Esophagus squamous epithelium (tissue), 5 donors: ENCODE measurements at places on chromosomes 3 and 15.

- no peak for DNase-seq
Observed at GRCh38 chr3:149486726-149487125, 12.2 kb downstream of the TM4SF4 start.

GRCh38 chr15:33032053-33032452 lies 162.5 kb downstream of the FMN1 start:
- no peak for DNase-seq

- DNase-seq, result no peak
Observed at GRCh38 chr3:142275856-142276255, 50.5 kb upstream of the GK5 start.

DNA sequence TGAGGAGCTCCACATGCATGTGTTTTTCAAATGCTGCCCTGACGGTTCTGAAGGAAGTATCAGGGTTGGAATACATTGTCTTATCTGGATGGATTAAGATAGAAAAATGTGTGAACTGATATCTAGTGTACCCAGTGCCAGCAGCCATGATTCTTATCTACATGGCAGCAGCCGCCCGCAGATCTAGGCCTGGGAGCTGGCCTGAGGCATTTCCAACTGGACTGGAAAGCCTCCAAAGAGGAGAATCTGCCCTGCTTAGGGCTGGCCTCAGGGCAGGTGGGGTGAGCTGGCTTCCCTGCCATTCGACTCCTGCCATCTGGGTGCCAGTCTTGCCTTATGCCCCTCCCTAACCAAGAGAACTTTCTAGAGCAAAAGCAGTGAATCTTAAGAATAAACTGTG lies 125.8 kb downstream of the SSR3 start:
- no peak for DNase-seq

DNA sequence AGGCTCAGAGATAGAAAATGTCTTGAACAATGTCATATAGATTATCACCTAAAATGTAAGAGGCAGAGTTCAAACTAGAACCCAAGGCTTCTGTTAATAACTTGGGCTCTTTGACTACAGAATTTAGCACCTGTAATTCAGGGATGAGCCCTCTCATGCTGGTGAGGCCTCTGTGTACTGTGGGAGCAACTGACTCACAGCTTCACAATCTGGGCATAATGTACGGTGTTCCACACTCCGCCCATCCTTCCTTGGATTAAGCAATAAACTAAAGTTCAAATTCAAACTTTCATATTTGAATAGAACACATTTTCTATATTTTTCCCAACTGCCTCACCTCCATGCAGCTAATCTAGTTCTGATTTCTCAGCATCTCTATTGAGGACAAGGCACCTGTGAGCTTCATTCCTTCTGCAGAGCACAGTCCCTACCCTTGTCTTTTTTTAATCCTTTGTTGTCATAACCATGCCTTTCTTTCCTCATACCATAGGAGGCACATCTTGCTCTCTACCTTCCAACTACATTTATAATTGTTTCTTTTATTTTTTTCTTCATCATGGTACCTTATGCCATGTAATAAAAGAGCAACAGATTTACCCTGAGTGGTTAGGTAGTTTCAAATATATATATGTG lies 392.1 kb downstream of the NLGN1 start:
- DNase-seq, result no peak

DNA sequence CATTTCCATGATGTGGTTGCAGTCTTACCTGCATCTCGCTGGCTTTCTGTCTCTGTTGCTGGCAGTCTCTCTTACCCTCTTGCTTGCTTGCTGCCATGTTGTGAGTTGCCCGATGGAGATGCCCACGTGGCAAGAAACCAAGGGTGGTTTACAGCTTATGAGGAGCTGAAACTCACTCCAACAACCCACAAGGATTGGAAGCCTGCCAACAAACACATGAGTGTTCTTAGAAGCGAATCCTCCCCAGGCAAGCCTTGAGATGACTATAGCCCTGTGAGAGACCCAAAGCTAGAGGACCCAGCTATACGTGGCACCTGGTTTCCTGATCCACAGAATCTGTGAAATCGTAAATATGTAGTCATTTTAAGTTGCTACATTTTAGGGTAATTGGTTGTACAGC lies 490.9 kb upstream of the ADAMTS9 start:
- DNase-seq, result no peak

DNA sequence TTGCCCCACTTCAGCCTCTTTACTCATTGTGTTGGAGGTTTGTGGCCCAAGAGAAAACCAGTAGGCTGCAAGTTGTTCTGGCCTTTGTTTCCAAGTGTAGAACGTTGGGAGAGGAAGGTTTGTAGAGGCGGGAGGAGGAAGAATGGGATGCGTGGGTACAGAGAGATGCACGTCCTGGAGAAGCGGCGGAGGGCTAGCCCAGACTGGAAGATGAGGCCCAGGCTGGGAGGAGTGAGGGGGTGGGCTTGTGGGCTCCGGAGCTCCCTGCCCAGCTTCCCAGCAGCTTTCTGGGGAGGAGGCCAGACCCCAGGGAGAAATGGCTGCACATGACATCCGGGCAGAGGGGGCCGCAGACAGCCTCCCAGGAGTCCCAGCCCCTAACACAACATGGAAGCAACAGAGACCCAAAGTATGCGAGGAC lies 5.3 kb downstream of the PLA2G4F start:
- no peak for DNase-seq

DNA sequence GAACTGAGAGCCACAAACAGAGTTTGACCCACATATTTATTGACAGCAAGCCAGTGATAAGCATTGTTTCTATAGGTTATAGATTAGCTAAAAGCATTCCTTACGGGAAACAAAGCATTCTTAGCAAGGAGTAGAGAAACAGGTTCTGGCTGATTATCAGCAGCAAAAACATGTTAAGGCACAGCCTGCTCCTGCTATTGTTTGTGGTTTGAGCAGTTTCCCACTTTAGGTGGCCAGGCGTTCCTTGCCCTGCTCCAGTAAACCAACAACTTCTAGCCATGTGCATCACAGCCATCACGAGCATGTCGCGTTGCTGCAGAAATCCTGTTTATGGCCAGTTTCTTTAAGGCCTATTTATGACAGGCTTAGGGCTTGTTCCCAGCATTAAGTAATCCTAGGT lies 44.7 kb upstream of the C2CD4B start:
- DNase-seq, result no peak

DNA sequence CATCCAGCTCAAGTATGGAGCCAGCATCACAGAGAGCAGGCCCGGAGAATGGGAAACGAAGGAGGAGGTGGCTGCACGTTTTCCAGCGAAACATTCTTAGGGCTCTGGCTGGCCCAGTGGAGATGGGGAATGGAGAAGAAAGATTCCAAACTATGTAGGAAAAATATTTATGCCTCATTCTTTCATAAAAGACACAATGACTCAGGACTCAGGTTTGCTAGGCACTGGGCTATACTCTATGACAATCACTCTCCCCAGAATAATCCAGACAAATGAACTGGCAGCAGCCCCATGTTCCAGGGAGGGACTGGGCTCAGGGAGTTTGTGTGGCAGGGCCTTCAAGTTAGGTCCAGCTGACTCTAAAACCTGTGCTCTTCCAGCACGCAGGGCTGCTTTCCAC lies 110.8 kb upstream of the RAD18 start:
- no peak for DNase-seq

GRCh38 chr3:179964890-179965289 lies 71.8 kb downstream of the PEX5L start:
- DNase-seq, result no peak

DNA sequence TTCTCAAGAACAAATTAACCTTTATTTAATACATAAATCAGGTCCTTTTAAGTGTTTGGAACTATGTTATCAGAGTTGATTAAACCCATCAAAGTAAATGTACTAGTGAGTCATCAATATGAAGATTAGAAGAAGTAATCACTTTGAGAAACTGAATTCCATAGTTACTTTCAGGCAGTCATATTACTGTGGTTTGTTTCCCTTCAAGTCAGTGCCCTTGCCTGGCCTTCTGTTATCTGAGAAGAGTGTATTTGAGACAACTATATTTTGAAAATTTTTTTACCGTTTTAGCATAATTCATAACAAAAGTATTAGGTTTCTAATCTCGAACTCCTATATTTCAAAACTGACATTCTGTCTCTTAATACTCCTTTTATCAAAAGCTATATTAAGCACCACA lies 73.6 kb downstream of the GMPS start:
- no peak for DNase-seq

GRCh38 chr15:67915461-67916374 lies 75.9 kb upstream of the RNU6-1 start:
- DNase-seq, result no peak

DNA sequence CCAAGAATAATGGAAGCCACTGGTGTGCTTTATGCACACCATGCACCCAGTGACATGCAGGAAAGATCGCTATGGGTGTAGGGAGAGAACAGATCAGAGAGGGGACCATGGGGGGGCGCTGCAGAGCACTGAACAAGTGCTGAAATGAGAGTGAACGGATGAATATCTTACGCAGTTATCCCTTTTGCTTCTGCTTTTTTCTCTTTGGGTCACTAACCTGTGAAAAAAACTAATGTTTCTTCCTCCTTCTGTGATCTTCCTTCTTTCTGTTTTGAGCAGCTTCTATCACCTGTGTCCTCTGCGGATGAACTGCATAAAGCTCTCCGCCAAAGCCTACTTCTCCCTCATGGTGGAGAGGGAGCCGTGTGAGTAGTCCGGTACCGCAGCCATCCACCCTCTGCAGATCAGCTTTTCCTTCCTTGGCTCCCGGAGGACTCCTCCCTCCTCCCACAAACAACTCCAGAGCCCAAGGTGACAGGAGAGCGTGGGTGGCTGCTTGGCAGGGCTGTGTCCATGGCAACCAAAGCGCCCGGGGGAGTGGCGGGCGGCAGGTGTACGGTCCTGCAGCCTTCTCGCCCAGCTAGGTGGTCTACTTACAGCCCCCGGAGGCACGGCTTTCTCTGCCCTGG lies 106.2 kb downstream of the DGKG start:
- DNase-seq, result no peak
